Thymus (tissue), 14 donors: ENCODE measurements at places on chromosomes 11 and 22.

GRCh38 chr22:41596776-41597634 is 7.4 kb upstream of the PMM1 start:
- DNase-seq = no peak

DNA sequence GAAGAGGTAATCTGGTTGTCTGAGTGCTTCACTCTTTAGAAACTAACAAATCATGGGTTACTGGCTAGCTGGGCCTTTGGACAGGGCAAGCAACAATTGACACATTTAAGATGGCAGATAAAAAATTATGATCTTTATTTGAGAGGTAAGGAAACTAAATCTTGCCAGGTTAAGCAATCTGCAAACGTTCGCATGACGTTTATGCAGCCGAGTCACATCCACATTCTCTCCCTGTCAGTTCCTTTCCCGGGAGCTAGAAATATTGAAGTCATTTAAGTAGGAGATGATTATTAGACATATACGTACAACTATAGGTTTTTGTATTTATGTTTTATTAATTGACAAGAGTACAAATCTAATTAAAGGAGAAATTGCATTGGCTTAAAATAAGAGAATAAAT is 57.4 kb upstream of the RCN1 start:
- DNase-seq = no peak

GRCh38 chr11:1300569-1301187 is 8.8 kb downstream of the TOLLIP start:
- DNase-seq = no peak

GRCh38 chr11:117083011-117083935 is 15.0 kb downstream of the SIK3 start:
- DNase-seq = no peak

DNA sequence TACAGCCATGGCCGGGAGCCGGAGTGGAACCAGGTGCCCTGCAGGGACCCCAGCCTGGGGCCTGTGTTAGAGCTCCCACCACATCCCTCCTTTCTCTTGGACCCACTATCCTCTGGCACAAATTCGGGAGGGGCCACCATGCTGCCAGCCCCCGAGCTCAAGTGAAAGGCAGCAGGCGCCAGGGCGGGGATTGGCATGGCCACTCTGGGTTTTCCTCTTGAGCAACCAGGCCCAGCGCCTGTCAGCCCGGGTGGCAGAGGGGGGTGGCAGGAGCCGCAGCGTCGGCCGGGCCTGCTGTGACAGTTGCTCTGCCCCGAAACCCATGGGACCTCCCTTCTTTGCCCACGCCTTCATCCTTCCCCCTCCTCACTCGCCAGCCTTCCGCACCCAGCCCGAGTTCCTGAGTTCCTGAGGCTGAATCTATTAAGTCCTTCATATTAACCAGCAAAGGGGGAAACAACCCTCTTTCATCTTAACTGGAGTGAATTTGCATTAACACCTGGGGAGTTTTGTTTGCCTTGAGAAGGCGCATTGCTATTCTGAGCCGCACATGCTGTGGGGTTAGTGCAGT is 16.8 kb upstream of the CABP7 start:
- no peak for DNase-seq

- DNase-seq = no peak
Measured at GRCh38 chr22:42964994-42965699, 49.8 kb downstream of the PACSIN2 start.

DNA sequence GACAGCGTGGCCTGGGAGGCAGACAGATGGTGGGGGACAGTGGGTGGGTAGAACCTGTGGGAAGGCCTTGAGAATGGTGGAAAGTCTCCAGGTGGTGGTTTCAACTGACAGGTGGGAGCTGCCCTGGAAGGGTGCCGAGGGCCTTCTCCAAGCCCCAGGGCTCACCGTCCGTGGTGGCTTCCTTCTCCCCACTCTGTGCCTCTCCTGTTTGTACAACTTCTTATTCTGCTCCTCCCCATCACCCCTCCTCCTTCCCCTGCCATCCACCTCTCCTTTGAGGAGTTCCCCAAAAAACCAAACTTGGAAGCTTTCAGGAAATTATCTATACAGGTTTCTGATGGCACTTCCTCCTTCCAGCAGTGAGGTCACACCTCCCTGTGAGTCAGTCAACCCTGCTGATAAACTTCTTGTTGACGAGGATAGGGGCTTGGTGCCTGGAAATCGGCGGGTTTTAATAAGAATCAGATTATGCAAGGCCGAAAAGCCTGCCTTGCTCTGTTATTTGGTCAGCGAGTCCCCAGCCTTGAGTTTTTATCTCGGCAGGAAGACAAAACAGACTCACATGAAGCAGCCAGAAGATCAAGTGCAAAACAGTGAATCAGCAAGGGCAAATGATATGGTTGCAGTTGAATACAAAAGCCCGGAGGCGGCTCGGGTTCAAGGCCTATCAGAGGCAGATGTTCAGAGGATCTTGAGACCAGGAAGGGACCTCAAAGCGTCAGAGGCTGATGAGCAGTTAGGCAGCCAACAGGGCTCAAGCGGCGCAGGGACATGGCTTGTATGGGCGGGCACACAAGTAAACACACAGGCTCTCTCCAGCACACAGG is 9.5 kb upstream of the ST3GAL4 start:
- DNase-seq = no peak

- no peak for DNase-seq
Measured at GRCh38 chr11:115384236-115384635, 120.0 kb downstream of the CADM1 start.

GRCh38 chr11:27705873-27706820 is 5.9 kb upstream of the BDNF start:
- DNase-seq = no peak

DNA sequence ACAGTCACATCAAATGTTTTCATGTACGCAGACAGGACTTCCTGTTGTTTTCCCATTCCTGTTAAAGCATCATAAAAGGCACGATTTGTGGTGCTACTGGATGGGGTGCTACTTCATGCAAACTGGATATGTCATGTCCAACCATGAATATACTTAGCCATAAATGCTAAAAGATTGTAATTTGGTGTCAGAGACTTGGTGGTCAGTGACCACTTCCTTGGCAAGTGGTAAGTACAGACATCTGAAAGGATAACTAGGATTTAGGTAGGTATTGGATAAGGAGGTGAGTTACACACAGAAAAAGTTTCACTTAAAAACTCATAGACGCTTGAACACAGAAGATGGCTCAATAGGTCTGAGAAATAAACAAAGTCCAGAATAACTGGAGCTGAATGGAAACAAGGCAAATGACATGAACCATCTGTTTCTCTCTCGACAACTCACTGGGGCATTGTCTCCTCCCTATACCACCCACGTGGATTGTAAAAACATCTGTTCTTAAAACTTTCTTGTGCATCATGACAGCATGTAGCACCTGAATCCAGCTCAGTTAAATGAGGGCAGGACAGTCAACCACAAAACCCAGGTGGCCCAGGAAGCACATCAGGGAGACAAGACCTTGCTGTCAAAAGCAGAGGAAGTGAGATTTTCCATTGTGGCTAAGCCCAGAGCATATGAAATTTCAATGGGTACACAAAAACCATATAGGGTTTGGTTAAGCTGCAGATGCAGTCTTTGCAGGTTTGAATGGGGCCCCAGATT is 22.1 kb upstream of the IGLL5 start:
- DNase-seq = peak; percentile 86

DNA sequence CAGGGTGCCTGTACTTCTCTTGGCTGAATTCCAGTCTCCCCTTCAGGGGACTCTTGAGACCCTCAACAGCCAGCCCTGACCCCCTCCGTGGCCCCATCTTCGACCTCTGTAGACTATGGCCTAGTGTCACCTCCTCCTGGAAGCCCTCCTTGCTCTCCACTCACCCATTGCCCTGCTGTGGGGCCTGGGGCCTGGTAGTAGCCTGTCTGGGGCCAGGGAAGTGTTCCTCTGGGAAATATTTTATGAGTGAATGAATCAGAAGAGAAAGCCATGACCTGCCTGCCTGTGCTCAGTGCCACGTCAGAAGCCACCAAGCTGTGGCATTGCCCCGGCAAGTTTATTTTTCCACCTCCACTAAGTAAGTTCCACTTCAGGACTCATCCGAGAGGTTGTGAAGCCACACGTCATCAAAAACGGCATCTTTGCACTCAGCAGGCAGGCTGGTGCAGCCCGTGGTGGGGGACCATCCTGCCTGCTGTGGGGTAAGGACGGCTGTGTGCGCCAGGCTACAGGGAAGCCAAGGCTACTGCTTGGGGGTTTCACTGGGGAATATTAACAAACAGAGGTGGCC is 59.6 kb upstream of the PPARA start:
- DNase-seq = no peak

- DNase-seq = peak; percentile 10
Measured at GRCh38 chr11:123653827-123654565, 428 bp downstream of the SCN3B start.

GRCh38 chr11:82945682-82946081 is 44.1 kb downstream of the DDIAS start:
- no peak for DNase-seq

- no peak for DNase-seq
Measured at GRCh38 chr11:131985846-131986301, 615.5 kb downstream of the NTM start.

DNA sequence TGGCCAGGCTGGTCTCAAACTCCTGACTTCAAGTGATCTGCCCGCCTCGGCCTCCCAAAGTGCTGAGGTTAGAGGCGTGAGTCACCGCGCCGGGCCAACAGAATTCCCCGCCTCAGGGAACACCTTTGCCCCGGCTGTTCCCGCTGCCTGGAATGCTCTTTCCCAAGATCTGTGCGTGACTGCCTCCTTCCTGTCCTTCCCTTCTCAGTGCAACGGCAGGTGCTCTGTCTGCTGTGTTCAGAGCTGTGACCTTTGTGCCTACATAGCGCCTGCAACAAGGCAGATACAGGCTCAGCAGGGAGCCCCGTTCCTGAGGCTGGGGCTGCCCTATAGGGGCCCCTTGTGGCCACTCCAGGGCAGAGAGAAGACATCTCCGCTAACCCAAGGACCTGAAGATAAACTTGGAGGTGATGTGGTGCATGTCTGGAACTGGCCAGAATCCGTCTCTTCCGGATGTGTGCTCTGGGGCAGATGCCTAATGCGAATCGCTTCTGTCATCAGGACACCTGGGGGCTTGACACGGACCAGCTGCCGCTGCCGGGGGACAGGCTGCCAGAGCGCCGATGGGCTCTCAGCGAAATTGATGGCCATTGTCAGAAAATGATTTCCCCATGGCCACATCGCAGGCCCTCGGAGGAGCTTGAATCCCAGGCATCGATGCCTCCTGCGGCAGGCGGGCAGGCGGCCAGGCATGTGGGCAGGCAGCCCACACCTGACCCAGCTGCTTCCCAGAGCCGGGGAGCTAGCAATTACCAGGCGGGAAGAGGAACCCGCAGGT is 43.5 kb upstream of the TCF20 start:
- peak; percentile 50 for DNase-seq

GRCh38 chr22:45664136-45664646 is 7.4 kb upstream of the ATXN10 start:
- DNase-seq = no peak

DNA sequence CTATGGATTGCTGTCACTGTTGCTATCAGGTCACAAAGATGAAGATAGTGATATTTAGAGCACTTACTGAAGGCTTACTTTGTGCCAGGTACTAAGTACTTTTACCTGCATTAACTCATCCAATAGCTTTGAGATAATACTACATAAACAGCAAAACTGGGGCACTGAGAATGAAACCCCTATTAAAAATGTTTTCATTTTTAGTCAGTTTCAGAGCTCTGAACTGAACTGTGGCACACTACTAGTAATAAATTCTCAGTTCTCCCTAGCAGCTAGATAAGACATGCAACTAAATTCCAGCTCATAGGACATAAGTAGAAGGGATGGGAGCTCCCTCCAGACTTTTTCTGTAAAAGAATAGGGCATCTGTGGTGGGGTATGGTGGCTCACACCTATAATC is 24.0 kb downstream of the ARFGAP3 start:
- no peak for DNase-seq

DNA sequence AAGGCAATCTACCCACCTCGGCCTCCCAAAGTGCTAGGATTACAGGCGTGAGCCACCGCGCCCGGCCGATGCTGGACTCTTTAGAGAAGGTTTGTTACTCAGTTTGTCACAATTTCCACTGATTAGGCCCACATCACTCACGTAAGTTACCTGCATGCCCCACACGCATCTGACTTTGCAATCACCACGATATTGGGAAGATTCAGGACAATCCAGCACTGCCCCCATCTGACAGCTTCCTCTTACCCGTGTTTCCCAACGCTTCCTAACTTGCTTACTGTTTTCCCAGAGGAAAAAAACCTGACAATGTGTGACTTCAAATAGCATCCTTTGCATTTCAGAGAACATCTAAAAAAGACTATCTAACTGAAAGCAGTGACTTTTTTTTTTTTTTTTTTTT is 21.8 kb upstream of the EIF3M start:
- DNase-seq = no peak

- peak; percentile 27 for DNase-seq
Measured at GRCh38 chr11:57604296-57605027, 7.0 kb downstream of the SERPING1 start.

GRCh38 chr11:77152846-77153245 is 24.8 kb downstream of the MYO7A start:
- DNase-seq = no peak

DNA sequence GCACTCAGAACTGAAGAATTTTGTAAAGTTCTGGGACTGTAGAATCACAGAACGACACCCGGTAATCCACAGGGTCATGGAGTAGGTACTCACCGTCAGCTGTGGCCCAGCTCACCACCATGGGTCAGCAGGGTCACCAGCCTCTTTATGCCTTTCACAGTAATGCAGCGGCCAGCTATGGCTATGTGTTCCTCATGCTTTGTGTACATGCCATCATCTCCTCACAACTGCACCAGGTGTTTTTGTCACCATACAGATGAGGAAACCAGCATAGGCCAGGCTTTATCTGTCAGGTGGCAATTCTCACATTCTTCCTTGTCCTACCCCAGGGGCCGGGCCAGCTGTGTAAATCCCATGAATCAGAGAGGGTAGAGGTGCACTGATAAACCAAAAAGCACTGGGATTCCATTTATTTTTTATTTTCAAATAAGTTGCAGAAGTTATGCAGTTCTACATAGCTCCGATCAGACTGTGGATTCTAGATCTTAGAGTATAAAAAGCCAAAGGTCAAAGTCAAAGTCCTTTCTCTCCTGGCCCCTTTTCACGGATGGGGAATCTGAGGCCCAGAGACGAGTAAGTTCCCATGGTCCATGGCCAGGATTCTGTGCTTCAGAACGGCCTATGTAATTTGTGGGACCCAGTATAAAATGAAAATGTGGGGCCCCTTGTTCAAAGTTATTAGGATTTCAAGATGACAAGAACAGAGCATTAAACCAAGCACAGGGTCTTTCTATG is 17.5 kb downstream of the TSKU start:
- DNase-seq = no peak

GRCh38 chr11:123704341-123704740 is 37.1 kb downstream of the ZNF202 start:
- no peak for DNase-seq

- DNase-seq = no peak
Measured at GRCh38 chr22:20315337-20316216, 4.3 kb downstream of the DGCR6L start.
